ENCODE measurements at places on chromosomes 13 and 19. TPM values are rescaled to one million over a fixed set of nuclear protein-coding genes. Genes with fewer than 3 reads are reported as not detected.

DNA sequence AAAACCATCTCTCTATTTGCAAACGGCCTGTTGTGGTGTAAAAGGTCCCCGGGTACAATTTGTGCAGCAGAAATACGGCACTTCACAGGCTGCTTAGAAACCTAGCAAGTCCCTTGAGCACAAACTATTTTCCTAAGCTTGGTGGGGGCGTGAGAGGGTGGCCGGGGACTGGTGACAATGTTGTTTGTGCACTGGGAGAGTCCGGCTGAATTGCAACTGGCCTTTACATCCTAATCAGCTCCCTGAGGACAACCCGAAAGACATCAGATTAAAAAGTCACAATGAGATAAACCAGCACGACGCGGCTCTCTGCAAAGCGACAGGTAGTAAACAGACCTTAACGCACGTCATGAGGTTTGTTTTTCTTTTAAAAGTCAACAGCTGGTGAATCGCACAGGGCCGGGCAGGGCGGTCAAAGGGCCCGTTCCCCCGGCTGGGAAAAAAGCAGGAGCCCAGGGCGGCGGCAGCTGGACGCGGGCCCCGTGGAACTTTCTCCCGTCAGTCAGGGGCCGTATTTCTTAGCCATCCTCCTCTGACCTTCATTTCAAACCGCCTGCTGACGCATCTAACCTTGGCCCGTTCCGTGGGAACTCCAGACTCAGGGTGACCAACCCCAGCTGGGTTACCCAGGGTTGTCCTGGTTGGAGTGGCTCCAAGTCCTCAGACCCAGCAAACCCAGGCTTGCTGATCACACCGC is 112.3 kb downstream of the GADD45B start:
- no peak for DNase-seq

The METTL21C gene
- not detected for total RNA-seq

- DNase-seq, result no peak
These were observed 1.3 kb downstream of the SHISA7 start for GRCh38 chr19:55441692-55442321.

The MYH14 gene
- total RNA-seq, result 3.2 TPM

The TGFB1 gene
- 12.5 TPM for total RNA-seq

DNA sequence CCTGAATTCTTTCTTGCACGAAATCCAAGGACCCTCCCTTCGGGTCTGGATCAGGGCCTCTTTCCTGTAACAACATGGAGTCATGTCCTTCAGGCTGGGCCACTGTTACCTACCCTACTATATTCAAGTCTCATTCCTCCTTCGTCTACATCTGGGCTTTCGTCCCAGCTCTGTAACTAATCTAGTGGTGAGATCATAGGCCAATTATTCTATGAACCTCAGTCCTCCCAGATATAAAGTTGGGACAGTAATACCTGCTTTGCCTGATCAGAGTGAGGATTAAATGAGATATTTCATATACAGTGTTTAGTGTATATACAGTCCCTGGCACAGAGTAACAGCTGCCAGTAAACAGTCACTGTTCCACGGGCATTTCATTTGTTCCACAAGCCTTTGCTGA is 48.3 kb upstream of the ATP12A start:
- peak; percentile 18 for DNase-seq

DNA sequence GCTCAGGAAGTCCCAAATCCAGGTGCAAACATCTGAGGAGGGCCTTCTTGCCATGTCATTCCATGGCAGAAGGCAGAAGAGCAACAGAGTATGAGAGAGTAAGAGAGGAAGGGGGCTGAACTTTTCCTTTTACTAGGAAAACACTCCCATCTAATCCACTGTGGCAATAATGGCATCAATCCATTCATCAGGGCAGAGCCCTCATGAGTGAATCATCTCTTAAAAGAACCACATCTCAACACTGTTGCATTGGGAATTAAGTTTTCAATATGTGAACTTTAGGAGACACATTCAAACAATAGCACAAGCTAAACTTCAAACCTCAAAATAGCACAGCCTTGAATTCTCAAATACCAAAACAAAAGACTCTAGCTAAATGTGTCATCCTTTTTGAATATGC is 264.5 kb downstream of the KCTD12 start:
- DNase-seq, result no peak

The CYP2A7 gene
- not detected for total RNA-seq

GRCh38 chr13:41791056-41791455 is 169.9 kb downstream of the VWA8 start:
- DNase-seq, result no peak

DNA sequence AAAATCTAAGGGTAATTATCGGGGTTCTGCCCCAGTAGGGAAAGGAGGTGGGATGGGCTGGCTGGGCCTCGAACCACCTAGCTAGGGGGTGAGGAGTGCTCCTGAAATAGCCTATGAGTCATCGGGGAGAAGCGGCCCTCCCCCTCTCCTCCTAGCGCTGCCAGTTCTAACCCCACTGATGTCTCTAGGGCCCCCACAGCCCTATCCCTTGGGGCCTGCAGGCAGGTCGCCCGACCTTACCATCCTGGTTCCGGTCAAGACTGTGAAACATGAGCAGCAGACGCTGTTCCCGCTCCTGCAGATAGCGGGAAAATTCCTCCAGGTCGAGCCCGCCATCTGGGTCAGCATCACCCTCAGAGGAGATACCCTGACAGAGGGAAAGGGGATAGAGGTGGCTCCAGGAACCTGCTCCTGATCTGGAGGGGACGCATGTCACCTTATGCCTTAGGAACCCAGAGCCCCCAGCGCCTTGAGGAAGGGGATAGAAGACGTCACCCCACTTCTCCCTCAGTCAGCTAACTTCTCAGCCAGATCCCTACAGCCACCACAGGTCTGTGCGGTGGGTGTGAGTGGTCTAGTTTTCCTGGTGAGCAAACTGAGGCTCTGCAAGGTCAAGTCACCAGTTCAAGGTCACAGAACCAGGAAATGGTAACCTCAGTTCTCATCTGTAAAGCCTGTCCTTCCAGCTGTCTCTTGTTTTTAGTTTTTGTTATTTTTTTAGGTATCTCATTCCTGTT is 1.5 kb downstream of the SLC25A23 start:
- DNase-seq, result no peak

DNA sequence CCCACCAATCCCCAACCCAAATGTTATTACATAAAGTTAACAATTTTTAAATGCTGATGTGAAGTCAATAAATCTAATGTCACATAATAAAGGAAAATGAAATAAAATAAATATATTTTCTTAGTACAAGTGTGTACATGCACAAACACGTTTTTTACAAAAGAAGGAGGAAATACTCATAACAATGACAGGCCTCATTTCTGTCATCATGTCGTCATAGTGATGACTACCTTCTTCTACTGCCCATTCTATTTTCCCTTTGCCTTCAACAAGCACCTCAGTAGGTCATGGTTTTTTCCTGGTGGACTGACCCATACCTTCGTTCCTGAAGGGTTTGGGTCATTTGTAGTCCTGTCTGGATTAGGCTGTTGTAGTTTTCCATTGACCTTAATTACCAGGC is 185.3 kb upstream of the IPO5 start:
- no peak for DNase-seq
